ENCODE measurements at places on chromosomes 11 and 22.

GRCh38 chr22:17946662-17947367, 77.5 kb downstream of the MICAL3 start:
- peak; percentile 13 for DNase-seq

- no peak for DNase-seq
These were observed 20.4 kb downstream of the TUB start for GRCh38 chr11:8101421-8101820.

GRCh38 chr11:16359369-16359768, 3.0 kb upstream of the SOX6 start:
- DNase-seq: no peak

DNA sequence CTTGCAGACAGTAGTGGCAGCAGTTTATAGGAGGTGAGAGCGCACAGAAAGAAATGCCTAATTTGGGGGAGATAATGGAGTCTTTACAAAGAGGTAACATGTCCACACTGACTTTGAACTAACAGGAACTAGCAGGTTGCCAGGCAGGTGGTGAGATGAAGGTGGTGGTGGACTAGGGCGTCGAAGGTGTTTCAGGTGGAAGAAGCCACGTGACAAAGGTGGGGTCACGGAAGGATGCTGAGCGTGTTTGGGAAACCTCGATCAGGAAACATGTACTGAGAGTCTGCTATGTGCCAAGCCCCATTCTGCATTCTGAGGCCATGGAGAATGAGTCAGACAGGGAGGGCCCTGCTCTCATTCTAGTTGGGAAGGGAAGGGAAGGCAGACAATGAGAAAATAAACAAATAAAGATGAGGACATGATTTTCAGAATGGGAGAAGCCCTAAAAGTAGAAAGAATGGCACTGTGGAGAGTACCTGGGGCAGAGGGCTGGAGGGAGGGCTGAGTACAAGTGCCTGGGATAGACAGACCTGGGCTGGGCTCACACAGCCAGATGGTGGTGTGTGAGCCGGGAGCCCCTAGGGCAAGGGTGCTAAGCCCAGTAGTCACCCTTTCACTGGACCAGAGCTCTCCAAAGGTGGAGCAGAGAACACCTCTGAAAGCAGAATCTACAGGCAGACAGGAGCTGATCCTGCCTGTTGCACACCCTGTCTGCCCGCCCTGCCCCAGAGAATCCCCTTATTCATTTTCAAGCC, 16.2 kb upstream of the NNMT start:
- DNase-seq: no peak

- no peak for DNase-seq
These were observed 35.2 kb upstream of the CSNK1E start for GRCh38 chr22:38352436-38352835.

DNA sequence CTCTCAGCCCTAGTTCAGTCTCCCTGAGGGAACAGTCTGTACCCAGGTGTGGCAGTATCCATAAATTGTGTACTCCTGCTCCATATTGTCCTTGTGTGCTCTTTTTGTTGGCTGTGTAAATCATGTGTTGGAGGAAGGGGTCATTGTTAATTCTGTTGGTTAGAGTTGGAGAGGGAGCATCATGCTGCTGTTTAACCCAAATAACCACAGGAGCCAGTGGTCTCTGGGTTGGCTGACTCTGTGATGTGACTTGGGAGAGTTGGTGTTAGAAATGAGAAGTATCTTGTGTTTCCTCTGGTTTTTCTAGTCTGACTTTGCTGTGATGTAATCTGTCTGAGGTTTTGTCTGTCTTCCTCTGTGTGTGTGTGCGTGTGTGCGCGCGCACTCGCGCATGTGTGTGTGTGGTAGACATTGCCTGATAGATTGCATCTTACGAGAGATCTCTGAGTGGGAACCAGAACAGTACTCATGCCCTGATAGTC, 30.5 kb downstream of the CTNND1 start:
- no peak for DNase-seq

DNA sequence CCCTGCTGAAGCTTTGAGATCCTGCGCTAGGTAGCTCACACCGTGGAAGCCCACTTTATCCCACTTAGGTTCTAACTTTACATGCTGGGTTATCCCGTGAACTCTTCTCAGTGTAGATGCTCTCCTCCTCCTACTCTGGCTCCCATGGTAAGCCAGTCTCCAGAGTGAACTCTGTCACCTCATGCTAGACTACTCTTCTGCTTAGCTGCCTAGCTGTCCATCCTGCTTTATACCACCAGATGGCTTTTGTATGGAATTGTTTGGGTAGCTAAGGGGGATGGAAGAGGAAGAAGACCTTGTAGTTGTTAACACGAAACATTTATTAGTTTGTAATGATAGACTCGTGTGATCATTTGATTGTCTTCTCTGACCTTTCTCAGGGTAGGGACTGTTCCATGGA, 46.8 kb downstream of the EMSY start:
- no peak for DNase-seq

DNA sequence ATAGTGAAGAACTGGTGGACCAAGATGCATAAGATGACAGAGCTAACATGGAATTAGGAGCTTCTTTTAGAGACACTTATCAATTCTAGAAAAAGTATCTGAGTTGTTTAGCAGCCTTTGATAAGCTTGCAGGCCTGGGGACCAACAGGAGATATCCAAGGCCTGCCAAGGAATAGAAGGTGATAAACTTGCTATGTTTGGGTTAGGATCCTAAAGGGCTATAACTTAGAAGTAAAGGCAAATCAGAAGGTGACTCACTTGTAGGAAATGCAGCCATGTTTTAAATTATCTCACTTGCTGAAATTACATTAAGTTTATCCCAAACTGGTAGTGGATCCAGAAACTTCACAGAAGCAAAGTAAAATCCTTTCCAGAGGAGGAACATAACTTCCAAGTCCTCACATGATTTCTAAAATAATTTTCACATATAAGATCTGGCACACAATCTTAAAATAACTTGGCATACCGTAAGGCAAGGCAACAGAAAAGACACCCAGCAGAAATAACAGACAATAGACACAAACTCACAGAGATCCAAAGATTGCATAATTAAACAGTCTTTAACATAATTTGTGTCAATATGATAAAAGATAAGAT, 69.6 kb upstream of the TEAD1 start:
- DNase-seq: no peak

GRCh38 chr11:122071709-122072202, 44.3 kb downstream of the BLID start:
- DNase-seq: no peak

- DNase-seq: no peak
These were observed 17.5 kb downstream of the ADM start for GRCh38 chr11:10322401-10322800.

GRCh38 chr22:47228767-47229166, 466.3 kb downstream of the TBC1D22A start:
- DNase-seq: no peak

DNA sequence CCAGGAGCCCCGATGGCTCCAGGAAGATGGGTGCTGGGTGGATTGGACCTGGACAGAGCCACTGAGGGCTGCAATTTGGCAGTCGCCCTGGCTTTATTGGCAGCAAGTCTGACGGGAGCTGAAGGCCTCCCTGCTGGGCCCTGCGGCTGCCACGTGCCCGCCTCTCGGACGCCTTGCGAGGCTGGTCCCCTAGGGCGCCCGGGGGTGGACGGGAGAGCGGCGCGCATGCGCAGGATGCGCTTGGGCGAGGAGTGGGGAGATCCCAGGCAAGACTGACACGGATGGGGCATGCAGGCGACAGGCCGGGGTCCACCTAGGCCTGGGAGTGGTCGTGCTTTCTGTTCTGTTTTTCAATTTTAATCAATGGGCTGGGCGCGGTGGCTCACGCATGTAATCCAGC, 150.0 kb downstream of the ADAMTS15 start:
- DNase-seq: no peak

- DNase-seq: no peak
These were observed 42.4 kb upstream of the PRODH start for GRCh38 chr22:18978506-18978905.

- no peak for DNase-seq
These were observed 158.8 kb downstream of the CTTN start for GRCh38 chr11:70556884-70557741.

- no peak for DNase-seq
These were observed 921.4 kb upstream of the CNTN5 start for GRCh38 chr11:98099371-98099770.

DNA sequence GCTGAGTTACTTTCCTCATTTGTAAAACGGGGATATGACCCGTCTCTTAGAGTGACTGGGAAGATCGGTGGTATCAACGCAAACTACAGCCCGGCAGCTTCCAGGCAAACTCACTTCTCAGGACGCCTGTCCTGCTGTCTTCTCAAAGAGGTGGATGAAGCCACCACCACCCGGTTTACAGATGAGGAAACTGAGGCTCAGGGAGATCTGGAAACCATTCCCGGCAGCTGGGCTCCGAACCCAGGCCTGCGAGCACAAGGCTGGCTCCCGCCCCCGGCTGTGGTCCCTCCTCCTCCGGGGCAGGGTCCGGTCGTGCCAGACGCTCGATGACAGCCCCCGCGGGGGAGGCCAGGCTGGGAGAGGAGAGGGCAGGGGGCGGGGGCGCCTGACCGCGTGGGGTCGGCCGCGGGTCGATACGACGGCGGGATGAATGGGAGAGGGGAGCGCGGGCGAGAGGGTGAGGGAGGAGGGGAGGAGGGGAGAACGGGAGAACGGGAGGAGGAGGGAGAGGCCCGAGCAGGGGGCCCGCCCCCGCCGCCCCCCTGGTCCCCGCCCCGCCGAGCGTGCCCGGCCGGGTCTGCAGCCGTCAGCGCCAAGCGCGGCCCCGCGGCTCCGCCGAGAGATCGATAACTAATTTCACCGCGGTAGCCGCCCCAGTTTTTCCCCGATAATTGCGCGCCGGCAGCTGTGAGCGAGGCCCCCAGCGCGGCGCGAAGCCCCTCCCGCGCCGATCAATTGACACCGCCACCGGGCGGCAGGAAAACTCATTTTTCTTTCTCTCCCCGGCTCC, 14.0 kb downstream of the IGLL1 start:
- no peak for DNase-seq

GRCh38 chr11:34358728-34359547, 1.1 kb upstream of the ABTB2 start:
- DNase-seq: peak; percentile 88

GRCh38 chr22:19574247-19574646, 50.0 kb upstream of the CLDN5 start:
- DNase-seq: no peak

DNA sequence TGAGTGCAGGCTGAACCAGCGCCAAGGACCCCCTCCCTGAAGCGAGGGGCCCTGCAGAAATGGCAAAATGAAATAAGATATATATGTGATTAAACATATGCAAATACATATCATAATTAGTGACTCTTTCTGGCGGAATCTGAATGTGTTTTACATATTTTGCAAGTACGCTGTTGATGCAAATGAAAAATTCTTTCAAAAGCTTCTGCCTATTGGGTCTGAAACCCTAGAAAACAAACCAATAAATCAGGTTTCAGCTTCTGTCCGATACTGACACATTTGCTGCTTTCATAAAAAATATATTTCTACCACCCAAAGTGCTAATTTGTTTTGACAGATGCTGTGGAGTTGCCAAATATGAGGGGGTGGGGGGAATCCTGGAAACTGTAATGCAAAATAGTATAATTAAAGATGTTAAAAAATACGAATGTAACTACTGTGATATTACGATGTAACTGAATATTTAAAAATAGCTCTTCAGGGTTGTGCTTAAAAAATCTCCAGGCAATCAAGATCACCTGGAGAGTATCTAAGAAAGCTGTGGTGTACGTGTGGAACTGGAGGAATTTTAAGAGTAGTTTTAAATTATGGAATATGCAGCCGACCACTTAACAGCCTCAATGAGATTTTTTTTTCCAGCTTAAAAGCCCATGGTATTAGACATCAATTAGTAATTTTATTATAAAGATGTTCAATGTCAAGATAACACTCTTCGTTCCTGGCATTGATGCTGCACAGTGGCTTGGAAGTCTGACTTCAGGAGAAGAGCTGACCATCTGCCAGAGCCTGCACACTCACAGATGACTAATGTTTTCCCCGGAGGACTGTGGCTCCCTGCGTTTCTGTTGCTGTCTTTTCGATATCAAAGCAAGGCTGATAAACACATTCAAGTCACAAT, 122.2 kb upstream of the RCN1 start:
- DNase-seq: no peak

DNA sequence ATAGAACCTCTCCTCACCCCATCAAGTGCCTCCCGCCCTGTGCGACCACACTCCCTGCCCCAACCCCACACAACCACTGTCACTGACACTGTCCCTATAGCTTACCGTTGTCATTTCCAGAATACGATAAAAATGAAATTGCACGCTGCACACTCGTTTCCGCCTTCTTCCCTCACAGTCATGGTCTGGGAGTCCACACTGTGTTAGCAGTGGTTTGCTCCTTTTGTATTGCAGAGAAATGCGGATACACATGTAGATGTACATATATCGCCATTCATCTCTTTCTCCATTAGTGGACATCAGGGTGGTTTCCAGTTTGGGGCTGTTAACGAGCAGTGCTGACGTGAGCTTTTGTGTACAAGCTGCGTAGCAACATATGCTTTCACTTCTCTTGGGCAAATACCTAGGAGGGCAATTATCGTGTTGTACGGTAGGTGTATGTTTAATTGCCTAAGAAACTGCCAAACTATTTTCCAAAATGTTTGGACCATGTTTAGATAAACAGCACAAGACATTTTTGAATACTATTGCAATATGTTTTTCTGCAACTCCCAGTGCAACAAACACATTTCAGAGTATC, 59.2 kb upstream of the CD5 start:
- DNase-seq: no peak

GRCh38 chr11:131669401-131669780, 299.0 kb downstream of the NTM start:
- DNase-seq: peak; percentile 85

- DNase-seq: no peak
These were observed 4.9 kb downstream of the DAGLA start for GRCh38 chr11:61684870-61685616.

DNA sequence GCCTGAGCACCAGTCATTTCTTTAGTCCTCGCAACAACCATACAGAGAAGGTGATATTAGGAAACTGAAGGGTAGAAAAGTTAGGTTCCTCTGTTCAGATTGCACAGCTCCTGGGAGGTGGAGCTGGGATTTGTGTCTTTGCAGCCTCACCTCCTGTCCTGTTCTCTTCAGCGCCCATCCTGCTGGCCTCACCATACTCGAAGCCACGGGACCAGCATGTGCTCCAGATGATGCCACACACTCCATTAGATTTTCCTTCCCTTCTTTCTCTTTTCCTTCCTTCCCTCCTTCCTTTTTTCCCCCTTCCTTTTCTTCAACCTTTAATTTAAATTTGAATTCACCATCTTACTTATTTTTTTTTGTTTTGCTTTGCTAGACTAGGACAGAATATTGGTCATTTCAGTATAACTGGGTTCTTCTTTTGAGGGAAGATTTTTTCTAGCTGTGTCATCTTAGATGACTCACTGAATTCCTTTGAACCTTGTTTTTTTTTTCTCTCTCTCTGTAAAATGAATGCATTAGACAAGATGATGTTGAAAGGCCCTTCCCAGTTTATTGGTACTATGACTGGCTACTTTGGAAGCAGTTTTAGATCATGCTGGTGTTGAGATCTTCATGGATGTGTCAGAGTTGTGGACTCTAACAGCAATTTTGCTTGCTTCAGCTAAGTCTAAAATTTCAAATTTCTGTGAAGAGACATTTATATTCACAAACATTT, 662.5 kb upstream of the TENM4 start:
- no peak for DNase-seq

- DNase-seq: peak; percentile 62
These were observed 88.4 kb upstream of the RTL6 start for GRCh38 chr22:44586351-44586990.

Data from DMS79 treated with DMSO at 0.1 percent for 48 hours (cell line).